NCI-H774 (cell line): ENCODE measurements at places on chromosomes 1 and 21.

DNA sequence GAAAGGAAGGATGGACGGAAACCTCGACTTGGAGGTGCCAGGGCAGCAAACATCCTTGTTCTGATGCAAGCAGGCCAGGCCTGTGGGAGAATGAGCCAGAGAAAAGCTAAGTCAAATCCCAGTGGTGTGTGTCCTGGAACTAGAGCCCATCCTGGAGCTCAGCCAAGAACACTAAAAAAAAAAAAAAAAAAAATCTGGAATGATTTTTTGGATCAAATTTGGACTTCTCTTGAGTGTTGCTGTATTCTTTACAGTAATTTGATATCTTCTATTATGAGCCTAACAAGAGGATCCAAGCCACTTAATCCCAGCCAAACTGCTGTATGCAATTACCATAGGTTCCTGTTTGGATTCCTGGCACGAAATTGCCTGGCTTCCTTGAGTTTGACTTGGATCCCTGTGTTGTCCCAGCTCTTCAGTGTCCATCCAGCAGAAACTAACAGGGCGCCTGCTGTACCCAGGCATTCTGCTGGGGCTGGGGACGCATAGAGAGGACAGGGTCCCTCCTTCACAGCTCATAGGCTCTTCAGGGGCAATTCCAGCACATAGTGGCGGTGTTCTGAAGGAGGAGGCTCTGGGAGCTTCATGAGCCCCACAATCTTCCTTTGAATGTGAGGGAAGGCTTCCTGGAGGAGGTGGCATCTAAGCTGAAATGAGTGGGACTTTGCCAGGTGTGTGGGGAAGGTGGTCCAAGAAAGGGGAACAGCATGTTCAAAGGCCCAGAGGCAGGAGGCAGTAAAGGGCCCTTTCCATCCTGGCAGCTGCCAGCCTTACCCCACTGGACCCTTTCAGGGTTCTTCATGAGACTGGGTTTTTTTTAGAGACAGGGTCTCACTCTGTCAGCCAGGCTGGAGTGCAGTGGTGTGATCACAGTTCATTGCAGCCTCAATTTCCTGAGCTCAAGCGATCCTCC is 24.7 kb downstream of the EPHX1 start:
- DNase-seq, result no peak

- DNase-seq, result no peak
Observed at GRCh38 chr1:225460737-225461532, 33.1 kb upstream of the LBR start.

DNA sequence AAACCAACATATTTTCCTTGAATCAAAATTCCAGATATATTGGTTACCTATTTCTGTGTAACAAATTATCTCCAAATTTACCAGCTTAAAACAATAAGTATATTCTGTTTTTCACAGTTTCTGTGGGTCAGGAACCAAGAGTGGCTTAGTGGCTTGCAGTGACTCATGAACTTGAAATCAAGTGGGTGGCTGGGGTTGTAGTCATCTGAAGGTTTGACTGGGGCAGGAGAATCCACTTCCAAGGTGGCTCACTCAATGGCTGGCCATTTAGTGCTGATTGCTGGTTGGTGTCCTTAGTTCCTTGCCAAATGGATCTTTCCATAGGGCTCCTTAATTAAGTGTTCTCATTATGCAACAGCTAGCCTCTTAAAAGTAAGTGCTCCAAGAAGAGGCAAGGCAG is 43.8 kb downstream of the ALG14 start:
- DNase-seq, result no peak

- DNase-seq, result no peak
Observed at GRCh38 chr1:168151935-168152334, 15.2 kb upstream of the GPR161 start.

- DNase-seq, result no peak
Observed at GRCh38 chr1:93244298-93245069, 64.0 kb downstream of the CCDC18 start.
